T-cell (primary cell): ENCODE measurements at places on chromosomes 4 and X.
A peak's percentile ranks its signal among the peaks of the same experiment; 100 is the strongest.

- H3K27me3 ChIP-seq, result no peaks in the 10 kb centered on the region
- no peaks in the 10 kb centered on the region for H3K4me1 ChIP-seq
- H3K4me3 ChIP-seq, result no peak overlapping the region
Measured at GRCh38 chr4:25076625-25077398, 46.1 kb upstream of the LGI2 start.

DNA sequence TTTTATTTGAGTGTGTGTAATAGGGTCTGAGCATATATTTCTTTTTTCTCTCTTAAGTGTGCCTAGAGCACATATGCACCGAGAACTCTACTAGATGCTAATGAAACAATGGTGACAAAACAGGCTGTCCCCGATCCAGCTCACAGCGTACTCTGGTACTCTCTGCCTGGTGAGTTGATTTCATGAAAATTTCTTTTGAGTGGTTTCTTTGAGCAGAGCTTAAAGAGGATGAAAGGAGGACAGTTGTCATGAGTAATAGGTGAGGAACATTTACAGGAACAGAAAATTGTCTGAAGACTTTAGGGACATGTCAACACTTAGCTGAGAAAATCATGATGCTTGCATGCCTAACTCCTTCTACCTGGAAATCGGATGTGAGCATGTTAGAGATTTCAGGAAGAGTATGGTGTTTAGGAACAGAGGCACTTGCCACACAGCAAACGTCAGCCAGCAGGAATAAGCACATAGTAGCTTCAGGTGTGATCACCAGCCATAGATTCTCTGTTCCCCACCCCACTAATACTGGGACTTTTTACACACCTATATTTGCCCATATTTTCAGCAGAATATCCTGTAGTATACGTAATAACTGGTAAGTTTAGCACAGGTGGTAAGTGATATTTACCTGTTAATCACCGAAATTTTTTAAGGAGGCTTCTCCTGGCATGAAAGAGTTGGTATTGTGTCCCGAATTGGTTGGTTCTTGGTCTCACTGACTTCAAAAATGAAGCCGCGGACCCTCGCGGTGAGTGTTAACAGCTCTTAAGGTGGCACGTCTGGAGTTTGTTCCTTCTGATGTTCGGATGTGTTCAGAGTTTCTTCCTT lies 111.1 kb downstream of the ZNF330 start:
- no peaks in the 10 kb centered on the region for H3K36me3 ChIP-seq
- H3K27me3 ChIP-seq, result peaks cover 4% of the 10 kb centered on the region
- H3K4me1 ChIP-seq, result no peaks in the 10 kb centered on the region
- no peak overlapping the region for H3K27ac ChIP-seq

GRCh38 chrX:107659768-107660167 lies 31.5 kb downstream of the PRPS1 start:
- no peak overlapping the region for H3K27ac ChIP-seq
- no peaks in the 10 kb centered on the region for H3K36me3 ChIP-seq
- no peaks in the 10 kb centered on the region for H3K27me3 ChIP-seq
- H3K4me1 ChIP-seq, result peaks cover 13% of the 10 kb centered on the region
- DNase-seq, result no peak
- no peak overlapping the region for H3K4me3 ChIP-seq

- no peak overlapping the region for H3K27ac ChIP-seq
- no peaks in the 10 kb centered on the region for H3K4me1 ChIP-seq
- H3K4me3 ChIP-seq, result no peak overlapping the region
- no peaks in the 10 kb centered on the region for H3K27me3 ChIP-seq
- DNase-seq, result no peak
- no peaks in the 10 kb centered on the region for H3K36me3 ChIP-seq
Measured at GRCh38 chr4:38468339-38468866, 195.6 kb upstream of the KLF3 start.

DNA sequence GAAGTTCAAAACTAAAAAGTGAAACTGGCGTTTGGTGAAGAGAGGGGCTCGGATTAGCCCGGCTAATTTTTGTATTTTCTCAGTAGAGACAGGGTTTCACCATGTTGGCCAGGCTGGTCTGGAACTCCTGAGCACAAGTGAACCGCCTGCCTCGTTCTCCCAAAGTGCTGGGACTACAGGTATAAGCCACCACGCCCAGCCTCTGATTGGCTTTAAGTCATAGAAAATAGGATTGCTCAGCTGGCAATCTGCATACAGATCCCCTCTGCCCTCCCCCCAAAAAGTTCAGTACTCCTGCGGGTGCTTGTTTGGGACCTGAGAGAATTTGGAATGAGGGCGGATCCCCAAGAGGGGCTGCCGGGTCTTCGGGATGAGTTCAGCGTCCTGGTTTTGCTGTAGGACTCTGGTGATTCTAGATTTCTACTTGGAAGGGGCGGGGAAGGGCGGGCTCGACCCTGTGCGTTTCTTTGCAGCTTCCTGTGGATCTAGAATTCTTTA lies 537 bp upstream of the PRKX start:
- no peaks in the 10 kb centered on the region for H3K27me3 ChIP-seq
- no peaks in the 10 kb centered on the region for H3K36me3 ChIP-seq
- peaks cover 29% of the 10 kb centered on the region for H3K4me1 ChIP-seq
- peak overlapping the region; percentile 45 for H3K4me3 ChIP-seq

DNA sequence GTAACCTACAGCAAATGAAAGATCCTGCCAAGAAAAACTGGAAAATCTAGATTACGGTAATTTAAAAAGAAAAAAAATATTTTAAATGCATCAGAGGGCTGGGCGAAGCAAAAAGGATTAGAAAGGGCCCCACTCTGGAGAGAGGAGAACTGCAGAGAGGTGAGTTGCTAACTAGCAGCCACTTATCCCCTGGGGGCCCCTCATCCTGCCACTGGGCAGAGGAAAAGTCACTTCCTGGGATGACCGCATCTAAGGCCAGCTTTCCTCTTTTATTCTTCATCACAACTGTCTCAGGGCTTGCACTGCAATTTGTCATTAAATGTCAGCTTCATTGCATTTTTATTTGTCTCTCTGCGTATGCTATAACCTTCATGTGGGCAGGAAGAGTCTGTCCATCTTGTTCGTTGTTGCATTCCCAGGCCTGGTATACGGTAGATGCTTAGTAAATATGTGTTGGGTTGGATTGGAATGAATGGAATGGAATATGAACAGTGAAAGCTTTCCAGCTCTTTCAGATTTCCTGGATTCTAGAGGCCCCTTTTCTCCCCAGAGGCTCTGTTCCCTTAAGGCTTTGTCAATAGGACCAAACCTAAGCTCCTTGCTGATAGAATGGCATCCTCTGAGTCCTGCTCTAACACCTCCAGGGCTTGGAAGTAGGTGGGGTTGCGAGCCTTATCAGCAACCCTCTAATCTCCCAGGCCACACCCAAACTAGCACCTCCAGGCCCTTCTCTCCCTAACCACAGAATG lies 58.9 kb downstream of the TLR10 start:
- no peak overlapping the region for H3K27ac ChIP-seq
- H3K4me1 ChIP-seq, result peaks cover 2% of the 10 kb centered on the region
- H3K4me3 ChIP-seq, result no peak overlapping the region
- no peak for DNase-seq

GRCh38 chr4:20529691-20530090 lies 170.6 kb upstream of the PACRGL start:
- no peaks in the 10 kb centered on the region for H3K36me3 ChIP-seq
- no peak for DNase-seq
- H3K4me1 ChIP-seq, result no peaks in the 10 kb centered on the region
